ENCODE measurements at places on chromosomes 12 and 14.

DNA sequence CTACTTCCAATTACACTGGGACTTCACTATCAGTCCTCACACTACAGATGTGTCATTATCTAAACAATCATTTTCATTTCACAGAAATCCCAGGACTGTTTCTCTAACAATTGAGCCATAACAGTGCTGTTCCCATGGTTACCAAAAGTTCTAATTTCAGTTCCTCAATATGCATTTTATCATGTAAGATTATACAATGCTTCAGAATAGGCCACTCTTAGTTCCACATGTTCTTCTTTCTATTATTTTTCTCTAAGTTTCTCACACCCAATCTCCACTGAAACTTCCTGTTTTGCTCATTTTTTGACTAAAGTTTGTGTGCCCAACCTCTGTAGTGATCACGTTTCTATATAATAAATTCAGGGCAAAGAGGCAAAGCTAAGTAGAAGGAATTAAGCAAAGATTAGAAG lies 185.8 kb downstream of the DUSP6 start:
- no peak for DNase-seq

DNA sequence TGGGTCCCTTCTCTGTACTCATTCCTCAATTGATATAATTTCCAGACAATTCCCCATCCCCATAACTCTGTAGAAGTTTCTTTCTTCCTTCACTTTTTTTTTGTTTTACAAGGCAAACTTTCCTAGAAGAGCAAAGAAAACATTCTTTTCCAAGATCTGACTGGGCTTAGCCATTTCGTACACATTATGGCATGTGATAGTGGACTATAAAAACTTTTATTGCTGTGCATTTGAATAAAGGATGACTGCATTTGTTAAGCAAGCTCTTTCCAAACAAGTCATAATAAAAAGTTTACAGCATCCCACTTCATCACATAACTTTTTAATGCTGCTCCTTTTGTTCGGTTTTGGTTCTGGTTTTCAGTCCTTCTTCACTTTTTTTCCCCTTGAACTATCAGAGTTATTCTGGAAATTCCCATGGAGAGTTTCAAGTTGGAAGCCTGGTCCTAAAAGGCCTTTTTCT lies 231.0 kb upstream of the HMGA2 start:
- no peak for DNase-seq

DNA sequence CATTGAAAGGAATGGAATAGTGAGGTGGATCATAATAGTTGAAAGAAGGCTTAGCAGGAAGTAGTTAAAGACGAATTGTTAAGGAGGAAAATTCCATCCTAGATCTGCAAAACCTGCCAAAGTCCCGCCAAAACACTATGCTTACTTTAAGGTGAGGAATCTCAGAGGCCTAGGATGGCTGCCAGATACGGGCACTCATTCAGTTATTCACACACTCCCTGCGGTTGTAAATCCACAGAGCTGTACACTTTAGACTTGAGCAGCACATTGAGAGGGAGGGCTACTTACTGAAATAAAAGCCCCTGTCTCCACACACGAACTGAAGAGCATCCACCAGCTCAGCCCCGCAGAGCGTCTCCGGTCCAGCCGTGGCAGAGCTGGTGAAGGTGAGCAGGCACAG lies 5.0 kb downstream of the IGF1 start:
- DNase-seq: no peak

- DNase-seq: no peak
Observed at GRCh38 chr14:39060818-39061437, 42.1 kb downstream of the SEC23A start.

DNA sequence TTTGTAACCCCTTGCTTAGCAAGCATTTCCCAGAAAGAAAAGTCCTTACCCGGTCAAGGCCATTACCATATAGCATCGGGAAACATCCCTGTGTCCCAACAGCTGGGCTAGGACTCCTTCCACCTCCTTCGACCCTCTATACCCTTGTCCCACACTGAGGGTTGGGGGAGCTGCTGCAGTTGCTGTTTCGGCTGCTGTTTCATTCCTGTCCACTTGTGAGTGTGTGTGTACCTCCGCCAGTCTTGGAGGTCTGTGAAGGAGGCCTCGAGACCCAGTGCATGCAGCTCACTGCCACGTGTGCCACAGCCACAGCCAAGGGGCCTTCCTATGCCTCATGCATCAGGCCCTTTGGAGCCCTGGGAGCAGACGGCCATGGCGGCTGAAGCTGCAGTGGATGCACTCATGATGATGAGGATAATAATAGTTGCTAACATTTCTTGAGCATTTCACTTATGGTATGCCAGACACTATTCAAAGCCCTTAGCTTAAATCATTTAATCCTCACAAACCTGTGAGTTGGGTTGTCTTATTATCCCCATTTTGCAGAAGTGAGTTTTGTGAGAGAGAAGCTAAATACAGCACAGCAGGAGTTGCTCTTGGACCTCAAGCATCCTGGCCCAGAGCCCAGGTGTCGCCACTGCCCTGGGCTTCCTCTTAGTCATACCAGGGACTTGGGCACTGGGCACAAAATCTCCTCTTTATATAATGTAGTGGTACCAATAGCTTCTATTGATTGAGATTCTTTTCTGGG lies 156.5 kb downstream of the PRKCH start:
- peak; percentile 51 for DNase-seq

DNA sequence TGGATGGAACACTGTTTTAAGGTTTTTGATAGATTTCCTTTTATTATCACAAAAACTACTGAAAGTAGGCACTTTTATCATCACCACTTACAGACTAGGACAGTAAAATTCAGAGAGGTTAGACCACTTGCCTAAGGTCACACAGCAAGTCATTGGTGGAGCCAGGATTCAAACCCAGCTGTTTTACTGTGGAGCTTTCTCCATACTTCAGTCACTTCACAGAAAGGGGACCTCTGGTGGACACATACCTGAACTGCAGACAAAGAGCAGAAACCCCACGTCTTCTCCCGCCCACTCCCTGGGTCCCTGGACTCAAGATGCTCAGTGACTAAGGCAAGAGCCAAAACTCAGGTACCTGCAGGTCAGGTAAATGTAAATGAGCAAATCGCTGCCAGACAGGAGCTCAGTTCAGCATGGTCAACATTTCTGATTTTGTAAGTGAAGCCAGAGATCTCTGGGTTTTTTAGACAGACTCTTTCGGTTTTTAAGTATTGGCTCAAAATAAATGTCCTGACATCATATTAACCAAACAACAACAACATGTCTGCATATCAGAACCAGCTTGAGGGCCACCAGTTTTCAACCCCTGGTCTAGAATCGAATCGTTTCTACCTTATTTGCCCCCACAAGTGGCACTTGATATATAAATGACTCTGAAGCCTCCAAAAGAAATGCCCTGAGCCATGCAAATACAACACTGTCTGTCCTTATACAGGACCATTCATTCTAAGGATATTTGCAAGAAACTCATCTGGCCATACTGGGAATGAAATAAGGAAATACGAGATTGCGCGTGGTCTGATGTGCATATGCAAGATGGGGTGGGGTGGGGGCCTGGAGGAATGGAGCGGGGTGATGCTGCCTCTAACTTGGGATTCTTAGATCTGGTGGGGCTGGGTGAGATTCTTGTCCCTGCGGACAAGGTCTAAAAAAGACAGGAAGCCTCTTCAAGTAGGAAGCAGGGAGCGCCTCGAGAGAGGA lies 110.9 kb downstream of the KSR2 start:
- DNase-seq: no peak

DNA sequence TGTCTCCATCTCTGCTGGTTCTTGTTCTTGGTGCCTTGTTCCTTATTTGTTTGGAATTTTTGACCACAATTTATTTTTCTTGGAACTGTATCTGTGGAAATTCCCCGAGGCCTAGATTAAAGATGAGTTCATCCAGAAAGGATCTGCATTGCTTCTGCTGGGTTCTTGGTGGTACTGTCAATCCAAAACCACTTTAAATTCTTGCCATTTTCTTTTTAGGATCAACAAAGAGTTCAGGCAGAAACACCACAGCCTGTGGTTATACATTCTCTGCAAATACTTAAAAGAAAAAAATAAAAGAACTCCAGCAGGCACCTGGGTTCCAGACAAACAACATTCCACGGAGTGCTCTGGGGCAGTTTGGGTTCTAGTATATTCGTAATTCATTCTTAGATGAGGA lies 6.0 kb upstream of the VAMP1 start:
- no peak for DNase-seq

DNA sequence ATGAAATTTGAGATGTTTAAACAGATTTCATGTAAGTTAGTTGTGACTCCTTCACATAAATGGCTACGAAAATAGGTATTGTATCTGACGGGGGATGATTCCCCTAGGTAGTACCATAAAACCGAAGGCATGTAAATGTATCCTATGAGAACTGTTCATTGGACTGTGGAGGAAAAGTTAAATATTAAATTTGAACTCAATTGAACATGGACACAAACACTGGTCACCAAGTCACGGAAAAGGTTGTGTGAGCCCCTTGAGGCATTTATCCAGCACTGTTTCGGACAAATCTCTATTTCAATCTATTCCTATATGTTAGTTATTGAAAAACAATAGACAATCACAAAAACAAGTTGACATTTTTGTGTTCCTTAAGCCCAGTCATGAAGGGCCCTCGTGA lies 1014.3 kb upstream of the NOVA1 start:
- no peak for DNase-seq

- no peak for DNase-seq
Observed at GRCh38 chr14:38481952-38482678, 226.2 kb upstream of the CLEC14A start.

DNA sequence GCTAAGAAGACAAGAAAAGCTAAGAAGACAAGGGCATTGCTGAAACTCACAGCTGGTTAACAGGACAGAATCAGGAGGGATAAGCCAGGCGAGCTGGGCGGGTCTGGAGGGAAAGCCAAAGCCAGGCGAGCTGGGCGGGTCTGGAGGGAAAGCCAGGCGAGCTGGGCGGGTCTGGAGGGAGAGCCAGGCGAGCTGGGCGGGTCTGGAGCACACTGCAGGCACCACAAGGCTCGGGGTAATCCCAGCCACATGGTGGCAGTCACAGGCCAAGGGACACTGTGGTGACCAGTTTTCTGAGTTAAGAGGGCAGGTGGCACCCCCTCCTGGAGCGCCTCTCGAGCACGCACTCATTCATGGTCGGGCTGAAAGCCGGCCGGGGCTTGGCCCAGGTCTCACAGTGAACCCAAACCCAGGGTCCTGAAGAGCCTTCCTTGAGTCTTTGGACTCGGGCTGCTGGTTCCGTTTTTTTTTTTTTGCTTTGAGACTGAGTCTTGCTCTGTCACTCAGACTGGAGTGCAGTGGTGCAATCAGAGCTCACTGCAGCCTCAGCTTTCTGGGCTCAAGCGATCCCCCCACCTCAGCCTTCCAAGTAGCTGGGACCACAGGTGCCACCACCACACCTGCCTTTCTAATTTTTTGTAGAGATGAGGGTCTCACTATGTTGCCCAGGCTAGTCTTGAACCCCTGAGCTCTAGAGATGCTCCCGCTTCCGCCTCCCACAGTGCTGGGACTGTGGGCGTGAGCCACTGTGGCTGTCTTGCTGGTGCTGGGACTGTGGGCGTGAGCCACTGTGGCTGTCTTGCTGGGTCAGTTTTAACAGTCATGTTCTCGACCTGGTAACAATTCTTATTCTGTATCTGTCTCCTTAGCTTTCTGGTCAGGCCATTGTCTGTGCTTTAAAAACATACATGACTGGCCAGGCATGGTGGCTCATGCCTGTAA lies 40.2 kb downstream of the HSP90AA1 start:
- peak; percentile 68 for DNase-seq

DNA sequence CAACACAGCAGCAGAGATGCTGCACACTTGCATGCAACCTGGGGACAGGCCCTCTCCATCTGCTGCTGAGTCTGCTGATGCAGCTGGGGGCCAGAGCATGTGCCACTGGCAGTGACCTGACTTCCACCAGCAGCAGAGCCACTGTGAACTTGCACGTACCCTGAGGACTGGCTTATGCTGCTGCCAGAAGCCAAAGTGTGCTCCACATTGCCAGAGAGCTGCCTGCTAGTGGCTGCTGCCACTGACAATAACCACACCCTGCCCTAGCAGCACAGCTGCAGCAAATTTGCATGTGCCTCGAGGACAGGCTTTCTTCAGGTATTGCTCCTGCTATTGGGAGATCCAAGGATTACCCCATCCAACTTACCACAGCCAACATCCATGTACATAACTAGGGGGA lies 4.5 kb upstream of the PRR4 start:
- no peak for DNase-seq

DNA sequence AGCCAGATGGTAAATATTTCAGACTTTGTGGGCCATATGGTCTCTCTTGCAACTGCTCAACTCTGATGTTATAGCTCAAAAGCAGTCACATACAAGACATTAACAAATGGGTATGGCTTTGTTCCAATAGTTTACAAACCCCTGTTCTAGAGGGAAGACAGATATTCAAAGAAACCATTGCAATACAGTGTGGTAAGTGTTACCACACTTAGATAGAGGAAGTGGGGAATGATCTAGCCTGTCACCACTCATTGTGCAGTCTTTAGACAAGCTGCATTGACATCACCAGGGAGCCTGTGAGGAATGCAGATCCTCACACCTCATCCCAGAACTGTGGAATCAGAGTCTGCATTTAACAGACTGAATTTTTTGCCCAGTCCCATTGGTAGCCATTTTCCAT lies 80.0 kb upstream of the RGS6 start:
- DNase-seq: no peak

- no peak for DNase-seq
Observed at GRCh38 chr14:31930070-31930469, 147.0 kb upstream of the ARHGAP5 start.

DNA sequence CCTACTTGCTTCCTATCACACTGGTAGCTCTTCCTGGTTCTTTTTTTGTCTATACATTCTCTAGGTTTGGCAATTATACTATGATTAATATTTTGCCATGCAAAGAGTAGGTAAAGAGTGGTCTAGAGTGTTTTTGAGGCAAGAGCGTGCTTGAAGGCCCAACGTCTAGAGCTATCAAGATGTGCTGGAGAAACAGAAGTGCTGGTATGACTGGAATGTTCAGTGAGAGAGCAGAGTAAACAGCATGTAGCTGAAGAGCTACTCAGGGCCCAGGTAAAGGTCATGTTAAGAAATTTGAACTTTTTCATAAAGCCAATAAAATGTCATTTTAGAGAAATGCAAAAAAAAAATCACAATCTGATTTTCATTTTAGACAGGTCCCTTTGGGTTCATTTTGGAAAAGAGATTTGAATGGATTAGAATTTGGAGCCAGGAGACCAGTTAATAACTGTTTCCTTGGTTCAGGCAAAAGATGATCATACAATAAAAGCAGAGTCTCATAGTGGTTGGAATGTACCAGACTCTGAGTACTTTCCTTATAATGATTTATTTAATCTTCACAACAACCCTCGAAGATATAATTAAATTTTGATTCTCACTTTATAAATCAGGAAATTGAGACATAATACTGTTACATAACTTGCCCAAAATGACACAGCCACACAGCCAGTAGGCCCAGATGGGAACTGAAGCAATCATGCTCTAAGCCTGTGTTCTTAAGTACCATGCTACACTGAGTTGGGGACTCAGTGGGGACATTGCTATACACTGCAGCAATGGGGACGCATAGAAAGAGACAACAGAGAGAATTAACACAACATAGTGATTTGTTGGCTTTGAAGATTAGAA lies 350.1 kb downstream of the NELL2 start:
- DNase-seq: no peak
